ENCODE measurements at places on chromosomes 3 and 15.

GRCh38 chr15:70469651-70470555 lies 293.5 kb downstream of the UACA start:
- no peak for DNase-seq

DNA sequence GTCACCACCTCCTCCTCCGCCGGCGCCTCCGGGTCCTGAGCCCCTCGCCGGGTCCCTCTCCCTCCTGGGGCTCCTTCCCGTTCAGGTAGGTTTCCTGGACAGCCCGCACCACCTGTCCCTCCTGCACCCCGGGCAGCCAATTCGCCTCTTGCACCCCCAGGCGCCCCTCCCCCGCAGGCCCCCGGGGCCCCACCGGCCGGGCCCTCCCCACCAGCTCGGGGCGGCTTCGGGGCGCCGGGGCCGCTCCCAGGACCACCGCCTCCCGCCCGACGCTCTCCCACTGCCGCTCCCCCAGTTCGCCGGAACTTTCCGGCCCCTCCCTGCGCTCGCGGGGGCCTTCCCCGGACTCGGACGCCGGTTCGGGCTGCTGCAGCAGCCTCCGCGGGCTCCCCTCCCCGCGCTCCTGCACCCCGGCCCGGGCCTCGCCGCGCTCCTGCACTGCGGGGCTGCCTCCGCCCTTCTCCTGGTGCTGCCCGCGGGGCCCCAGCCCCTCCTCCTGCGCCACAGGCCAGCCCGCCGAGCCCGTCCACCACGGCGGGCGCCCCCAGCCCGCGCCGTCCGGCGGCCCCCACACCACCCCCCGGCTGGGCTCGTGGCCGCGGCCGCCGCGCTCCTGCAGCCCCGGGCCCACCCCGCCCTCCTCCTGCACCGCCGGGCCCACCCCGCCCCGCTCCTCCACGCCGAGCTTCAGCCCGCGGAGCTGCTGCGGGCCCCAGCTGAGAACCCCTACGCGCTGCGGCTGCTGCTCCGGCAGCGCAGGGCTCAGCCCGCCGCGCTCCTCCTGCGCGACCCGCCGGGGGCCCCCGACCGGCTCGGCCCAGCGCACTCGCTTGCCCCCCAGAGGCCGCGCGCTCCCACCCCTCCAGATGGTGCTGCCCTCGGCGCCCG lies 587 bp upstream of the TNK2 start:
- DNase-seq: peak; percentile 44

GRCh38 chr3:31226346-31226745 lies 306.4 kb upstream of the STT3B start:
- no peak for DNase-seq

GRCh38 chr3:48528048-48528447 lies 24.1 kb upstream of the SHISA5 start:
- no peak for DNase-seq

DNA sequence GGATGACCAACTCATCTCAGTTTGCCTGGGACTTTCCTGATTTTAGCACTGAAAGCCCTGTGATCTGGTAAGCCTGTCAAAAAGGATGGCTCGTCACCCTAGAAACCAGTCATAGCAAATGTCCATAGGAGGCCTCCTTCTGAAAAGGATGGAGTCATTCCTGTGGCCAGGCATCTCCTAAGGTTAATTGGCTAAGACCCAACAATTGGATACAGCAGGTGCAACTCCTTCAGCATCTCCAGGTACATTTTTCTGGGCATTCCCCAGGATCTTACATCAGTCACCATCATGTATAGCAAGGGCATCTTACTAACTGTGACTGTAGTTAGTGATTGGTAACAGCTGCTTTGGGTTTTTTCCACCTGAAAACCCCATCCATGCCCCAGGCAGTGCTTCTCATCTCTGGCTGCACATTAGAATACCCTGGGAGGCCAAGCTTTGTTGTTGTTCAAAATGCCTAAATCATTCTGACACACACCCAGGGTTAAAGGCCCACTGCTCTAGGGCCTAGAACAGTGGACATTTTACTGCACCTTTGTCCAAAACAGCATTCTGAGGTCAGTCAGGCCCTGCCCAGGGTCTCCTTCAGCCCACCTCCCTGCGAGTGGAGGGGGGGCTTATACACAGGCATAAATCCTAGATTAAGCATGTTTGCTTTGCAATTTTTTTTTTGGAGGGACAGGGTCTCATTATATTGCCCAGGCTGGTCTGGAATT lies 28.3 kb upstream of the GALNT15 start:
- no peak for DNase-seq

- DNase-seq: no peak
Observed at GRCh38 chr3:148840451-148840850, 12.8 kb downstream of the CPB1 start.

GRCh38 chr3:105214590-105214989 lies 152.1 kb upstream of the ALCAM start:
- no peak for DNase-seq

- DNase-seq: no peak
Observed at GRCh38 chr15:27238209-27238608, 267.2 kb downstream of the GABRG3 start.

GRCh38 chr3:139664958-139665357 lies 12.8 kb downstream of the NMNAT3 start:
- no peak for DNase-seq

GRCh38 chr3:140062461-140062860 lies 127.5 kb downstream of the CLSTN2 start:
- DNase-seq: no peak

Measured in RPMI8226 (cell line).